Left lung (tissue), 14 donors: ENCODE measurements at places on chromosomes 1 and 21. TPM values are rescaled to one million over a fixed set of nuclear protein-coding genes. Genes with fewer than 3 reads are reported as not detected.

DNA sequence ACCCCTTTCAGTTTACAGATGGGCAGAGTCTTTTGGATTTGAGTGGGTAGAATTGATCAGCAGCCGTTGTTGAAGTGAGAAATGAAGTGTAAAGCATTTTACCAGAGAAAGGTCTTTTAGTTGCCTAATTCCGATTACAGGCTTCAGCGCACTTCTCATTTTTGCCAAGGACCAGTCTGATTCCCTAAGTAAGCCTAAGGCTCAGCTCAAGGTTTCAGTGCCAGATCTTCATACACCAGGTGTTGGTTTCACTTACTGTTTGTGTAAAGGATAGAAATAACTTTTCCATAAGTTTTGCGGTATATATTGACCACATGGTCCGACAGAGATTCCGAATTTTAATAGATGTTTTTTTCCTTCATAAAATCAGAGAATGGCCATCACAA is 83.9 kb upstream of the BMP8A start:
- H3K4me3 ChIP-seq, result peak overlapping the region; percentile 82
- H3K27me3 ChIP-seq, result no peaks in the 10 kb centered on the region
- peak overlapping the region; percentile 91 for H3K27ac ChIP-seq
- H3K4me1 ChIP-seq, result peaks cover 77% of the 10 kb centered on the region
- no peak for DNase-seq
- H3K36me3 ChIP-seq, result no peaks in the 10 kb centered on the region

Gene CNIH4
- polyA plus RNA-seq, result 39.6 TPM

DNA sequence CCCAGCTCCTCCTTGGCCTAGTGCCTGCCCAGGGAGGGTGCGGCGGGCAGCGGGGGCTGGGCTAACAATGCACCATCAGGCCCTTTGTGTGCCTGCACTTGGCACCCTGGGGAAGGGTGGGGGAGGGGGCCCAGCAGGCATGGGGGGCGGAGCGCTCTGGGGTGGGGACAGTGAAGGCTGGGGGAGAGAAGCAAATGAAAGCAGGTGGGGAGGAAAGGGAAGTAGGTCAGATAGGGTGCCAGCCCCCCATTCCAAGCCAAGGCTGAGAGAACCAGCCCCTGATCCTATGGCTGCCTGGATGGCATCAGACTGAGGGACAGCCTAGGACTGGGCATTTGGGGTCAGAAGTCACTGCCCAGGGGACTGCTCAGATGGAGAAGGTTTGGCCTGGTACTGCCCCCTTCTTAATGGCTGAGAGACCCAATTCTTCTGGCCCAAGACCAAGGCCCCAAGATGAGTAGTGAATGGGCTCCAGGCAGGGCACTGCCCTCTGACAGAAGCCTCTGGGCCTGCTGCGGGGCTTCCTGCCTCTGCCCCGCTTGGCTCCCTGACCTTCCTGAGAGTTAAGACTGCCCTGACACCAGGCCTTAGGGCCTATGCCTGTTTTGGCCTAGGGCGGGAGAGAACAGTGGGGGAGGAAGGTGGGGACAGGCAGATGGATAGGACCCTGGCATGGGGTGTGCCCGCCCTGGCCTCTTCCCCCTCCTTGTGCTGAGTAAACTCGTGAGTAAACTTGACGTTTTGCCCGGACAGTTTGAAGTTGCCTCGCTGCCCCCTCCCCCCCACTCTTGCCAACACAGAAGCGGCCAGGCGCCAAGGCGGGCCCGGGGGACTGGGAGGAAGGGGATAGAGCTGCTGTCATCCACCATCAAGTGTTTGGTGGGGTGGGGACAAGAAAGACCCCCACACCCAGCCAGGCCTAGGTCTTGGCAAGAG is 2.7 kb downstream of the ZBTB7B start:
- H3K36me3 ChIP-seq, result no peaks in the 10 kb centered on the region
- H3K4me3 ChIP-seq, result peak overlapping the region; percentile 96

- H3K27ac ChIP-seq, result peak overlapping the region; percentile 80
- no peaks in the 10 kb centered on the region for H3K4me1 ChIP-seq
- no peaks in the 10 kb centered on the region for H3K27me3 ChIP-seq
- no peak overlapping the region for H3K4me3 ChIP-seq
Measured at GRCh38 chr21:46189213-46189958, 5.1 kb upstream of the SPATC1L start.

DNA sequence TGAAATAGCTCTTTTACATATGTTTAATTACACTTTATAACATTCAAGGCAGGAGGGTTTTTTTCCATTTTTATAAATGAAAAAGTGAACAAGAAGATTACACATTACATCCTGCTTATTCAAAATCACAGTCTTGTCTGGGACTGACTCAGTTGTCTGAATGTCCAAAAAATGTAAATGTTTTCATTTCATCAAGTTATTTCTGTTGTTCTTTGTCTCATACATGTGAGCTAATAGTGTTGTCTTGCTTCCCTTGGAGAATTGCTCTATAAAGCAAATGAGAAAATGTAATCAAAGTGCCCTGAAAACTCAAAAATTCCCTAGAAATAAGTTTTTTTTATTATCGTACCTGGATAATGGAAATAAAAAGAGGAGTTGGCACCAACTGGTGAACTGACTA is 242.9 kb downstream of the GRIK1 start:
- no peaks in the 10 kb centered on the region for H3K36me3 ChIP-seq
- no peak overlapping the region for H3K4me3 ChIP-seq
- DNase-seq, result no peak
- no peak overlapping the region for H3K27ac ChIP-seq
